ENCODE measurements at places on chromosomes 1 and 21. TPM values are rescaled to one million over a fixed set of nuclear protein-coding genes. Genes with fewer than 3 reads are reported as not detected.

DNA sequence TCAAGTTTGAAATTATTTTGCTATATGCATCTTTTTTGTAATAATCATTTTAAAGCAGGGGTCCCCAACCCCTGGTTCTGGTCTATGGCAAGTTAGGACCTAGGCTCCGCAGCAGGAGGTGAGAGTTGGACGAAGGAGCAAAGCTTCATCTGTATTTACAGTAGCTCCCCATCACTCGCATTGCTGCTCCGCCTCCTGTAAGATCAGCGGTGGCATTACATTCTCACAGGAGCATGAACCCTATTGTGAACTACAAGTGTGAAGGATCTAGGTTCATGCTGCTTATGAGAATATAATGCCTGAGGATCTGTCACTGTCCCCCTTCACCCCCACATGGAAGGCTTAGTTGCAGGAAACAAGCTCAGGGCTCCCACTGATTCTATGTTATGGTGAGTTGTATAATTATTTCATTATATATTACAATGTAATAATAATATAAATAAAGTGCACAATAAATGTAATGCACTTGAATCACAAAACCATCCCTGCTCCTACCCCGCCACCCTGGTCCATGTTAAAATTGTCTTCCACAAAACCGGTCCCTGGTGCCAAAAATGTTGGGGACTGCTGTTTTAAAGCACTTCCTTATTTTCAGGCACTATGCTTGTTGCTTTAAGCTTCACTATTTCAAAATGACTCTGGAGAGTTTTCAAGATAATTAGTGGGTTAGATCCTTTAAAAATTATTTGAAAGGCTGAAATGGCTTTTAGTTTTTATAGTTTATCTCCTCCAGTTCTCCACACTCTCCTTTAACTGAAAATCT, 74.8 kb downstream of the PLA2G4A start:
- no peak for ATAC-seq

- no peak for ATAC-seq
Measured at GRCh38 chr1:234931404-234931973, 197.1 kb downstream of the TOMM20 start.

DNA sequence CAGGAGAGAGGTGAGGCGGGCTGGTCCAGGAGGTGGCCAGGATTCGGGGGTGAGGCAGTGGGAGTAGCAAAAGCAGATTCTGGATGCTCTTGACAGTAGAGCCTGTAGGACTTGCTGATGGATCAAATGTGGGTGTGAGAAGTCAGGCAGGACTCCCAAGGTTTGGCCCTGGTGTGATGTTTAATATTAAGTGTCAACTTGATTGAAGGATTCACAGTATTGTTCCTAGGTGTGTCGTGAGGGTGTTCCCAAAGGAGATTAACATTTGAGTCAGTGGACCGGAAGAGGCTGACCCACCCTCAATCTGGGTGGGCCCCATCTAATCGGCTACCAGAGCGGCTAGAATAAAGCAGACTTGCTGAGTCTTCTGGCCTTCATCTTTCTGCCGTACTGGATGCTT, 6.8 kb upstream of the RAB4A start:
- peak; percentile 33 for ATAC-seq

DNA sequence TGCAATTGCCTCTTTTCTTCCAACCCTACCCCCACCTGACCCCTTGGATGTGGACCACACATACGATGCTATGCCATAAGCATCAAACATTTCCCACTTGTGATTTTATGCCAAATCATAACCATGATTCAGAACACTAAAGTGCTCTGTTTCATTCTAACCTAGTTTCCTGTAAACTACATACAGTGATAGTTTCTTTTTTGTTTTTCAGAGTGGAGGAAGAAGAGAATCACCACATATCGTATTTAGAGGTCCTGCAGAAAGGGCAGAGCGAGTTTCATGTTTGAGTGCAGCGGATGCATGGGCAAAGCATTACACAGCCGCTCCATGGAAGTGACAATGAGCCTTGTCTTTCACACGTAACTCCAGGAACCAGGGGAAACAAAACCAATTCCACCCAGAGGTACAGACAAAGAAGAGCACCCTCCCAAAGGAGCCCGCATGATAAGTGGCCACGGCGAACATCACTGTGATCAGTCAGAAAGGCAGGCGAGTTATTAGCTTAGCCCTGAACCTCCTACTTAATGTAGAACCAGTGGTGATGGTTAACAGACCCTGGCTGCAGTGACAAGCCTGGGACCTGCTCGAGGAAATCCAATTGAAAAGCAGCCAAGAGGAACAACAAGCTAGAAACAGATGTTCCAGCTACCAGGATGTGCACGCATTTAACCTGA, 64.0 kb upstream of the ZNF281 start:
- ATAC-seq = no peak

- no peak for ATAC-seq
Measured at GRCh38 chr1:77051425-77051824, 167.8 kb downstream of the PIGK start.

GRCh38 chr1:90925928-90926869, 95.6 kb downstream of the ZNF644 start:
- no peak for ATAC-seq

- ATAC-seq = no peak
Measured at GRCh38 chr1:206554211-206554610, 46.9 kb downstream of the RASSF5 start.

DNA sequence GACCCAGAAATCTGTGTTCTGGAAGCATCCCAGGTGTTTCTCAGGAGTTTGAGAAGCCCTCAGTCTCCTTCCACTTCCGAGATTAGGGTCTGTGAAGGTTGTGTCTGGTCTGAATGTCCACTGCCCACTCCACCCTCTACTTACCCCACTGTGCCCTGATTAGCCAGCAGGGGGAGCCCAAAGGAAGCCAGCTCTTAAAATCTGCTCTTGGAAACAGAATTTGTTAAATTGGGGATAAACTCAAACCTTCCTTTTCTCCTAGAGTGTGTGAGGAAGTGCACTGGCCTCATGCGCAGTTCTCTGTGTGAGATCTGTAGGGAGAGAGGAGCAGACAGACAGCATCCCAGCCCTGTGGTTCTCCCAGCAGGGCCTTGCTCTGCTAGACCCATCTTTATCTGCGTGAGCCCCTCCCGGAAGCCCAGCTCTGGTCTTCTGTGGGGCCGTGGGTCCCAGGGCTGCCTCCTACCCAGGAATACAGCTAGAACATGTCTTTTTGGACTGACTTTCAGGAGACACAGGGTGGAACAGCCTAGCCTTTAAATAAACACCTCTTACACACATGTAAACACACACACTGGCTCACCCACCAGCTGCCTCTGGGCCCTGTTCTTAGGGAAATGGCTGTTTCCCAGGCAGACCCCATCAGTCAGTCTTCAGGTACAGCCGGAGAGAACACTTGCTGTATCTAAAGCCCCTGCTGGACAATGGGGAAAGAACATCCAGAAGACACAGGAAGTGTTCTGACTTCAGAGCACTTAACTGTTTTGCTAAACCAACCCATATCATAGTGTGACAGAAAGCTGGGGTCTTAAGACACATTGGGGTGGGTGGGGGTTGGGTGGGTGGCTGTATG, 52.2 kb downstream of the SMYD2 start:
- no peak for ATAC-seq

DNA sequence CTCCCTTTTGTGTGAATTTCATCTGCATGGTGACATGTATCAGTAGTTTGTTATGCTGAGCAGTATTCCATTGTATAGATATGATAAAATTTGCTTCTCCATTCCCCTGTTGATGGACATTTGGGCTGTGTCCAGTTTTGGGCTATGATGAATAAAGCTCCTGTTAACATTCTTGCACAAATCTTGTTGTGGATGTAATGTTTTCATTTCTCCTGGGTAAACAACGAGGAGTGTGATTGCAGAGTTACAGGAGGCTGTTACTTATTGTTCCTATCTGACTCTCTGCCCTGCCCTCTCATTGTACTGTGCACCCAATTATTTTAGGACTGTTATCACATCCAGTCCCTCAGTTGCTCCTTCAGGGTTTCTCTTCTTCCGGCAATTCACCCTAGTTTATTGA, 24.2 kb downstream of the MAPKAPK2 start:
- ATAC-seq = no peak

DNA sequence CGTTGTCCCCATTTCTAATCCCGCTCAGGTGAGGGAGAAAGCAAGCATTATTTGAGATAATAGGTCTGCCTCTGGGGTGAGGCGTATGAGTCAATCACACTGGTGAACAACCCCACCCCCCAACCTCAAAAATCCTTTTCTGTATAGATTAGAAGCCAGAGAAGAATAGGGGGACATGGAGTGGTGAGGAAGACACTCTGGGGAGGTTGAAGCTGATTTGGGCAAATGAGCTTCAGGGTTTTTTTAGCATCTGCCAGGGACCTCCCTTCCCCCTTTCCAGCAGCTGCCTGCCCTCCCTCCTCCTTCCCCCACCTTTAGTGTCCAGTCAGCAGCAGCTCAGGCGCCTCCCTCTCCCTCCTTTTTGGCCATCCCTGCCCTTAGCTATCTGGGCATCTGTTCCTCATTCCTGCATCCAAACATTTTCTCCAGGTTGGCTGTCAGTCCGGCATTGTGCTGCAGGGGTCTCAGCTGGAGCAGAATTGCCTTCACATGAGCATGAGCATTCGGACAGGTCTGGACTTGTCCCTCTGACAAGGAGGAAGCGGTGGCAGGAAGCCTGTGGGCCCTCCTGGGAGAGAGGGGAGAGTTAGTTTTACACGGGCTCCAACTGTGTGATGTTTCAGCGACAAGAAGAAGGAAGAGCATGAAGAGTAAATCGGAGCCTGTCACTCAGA, 30.8 kb upstream of the PTGFRN start:
- peak; percentile 50 for ATAC-seq

DNA sequence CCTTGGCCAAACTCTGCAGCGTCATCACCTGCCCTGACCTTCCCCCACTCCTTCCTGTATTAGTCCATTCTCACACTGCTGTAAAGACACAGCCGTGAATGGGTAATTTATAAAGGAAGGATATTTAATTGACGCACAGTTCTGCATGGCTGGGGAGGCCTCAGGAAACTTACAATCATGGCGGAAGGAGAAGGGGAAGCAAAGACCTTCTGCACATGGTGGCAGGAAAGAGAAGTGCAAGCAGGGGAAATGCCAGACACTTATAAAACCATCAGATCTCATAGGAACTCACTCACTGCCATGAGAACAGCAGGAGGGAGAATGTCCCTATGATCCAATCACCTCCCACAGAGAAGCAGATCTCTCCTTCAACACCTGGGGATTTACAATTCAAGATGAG, 408.5 kb downstream of the PTPRU start:
- no peak for ATAC-seq

DNA sequence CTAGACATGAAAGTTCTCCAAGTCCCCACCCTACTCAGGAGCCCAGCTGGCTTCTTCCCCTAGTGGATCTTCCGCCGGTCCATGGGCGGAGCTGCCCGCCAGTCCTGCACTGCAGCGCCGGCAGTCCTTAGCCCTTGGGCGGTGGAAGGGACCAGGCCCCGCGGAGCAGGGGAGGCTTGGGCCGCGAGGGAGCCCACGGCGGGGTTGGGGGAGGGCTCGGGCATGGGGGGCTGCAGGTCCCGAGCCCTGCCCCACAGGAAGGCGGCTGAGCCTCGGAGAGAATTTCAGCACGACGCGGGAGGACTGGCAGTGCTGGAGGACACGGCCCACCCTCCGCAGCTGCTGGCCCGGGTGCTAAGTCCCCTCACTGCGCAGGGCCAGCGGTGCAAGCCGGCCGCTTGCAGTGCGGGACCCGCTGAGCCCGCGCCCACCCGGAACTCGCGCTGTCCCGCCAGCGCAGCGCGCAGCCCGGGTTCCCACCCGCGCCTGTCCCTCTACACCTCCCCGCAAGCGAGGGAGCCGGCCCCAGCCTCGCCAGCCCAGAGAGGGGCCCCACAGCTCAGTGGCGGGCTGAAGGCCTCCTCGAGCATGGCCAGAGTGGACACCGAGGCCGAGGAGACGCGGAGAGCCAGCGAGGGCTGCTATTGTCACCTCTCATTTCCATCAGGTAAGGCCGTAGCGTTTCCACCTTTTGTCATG, 1398.6 kb downstream of the MRPL39 start:
- peak; percentile 28 for ATAC-seq

DNA sequence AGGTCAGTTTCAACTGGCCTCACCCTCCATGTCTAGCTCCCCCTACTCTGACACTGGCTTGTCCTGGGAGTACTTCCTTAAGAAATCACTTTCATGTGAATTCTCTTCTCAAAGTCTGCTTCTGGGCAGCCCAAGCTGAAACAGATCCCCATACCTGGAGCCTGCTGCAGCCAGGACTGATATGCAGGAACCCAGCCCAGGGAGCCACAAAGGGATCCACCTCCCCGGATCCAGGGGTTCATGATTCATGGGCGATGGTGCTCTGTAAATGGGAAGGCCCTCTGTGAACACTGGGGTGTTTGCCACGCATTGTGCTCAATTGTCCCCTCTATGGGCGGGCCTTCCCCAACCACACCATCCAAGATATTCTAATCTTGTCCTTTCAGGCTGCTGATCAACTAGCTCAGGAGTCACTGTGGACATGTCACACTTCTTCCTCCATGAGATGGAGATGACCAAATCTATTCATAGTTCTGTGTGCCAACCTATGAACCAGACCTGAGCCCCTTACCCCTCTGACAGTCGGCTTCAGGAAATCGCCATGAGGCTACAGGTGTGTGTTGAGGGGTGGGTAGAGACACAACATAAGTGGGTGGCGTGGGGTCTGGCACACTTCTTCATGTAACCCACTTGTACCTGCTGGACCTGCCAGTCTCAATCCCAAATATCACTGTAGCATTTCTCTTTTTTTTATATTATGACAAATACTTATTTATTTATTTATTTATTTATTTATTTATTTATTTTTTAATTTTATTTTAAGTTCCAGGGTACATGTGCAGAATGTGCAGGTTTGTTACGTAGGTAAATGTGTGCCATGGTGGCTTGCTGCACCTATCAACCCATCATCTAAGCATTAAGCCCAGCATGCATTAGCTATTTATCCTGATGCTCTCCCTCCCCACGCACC, 41.8 kb downstream of the RUNX3 start:
- no peak for ATAC-seq

DNA sequence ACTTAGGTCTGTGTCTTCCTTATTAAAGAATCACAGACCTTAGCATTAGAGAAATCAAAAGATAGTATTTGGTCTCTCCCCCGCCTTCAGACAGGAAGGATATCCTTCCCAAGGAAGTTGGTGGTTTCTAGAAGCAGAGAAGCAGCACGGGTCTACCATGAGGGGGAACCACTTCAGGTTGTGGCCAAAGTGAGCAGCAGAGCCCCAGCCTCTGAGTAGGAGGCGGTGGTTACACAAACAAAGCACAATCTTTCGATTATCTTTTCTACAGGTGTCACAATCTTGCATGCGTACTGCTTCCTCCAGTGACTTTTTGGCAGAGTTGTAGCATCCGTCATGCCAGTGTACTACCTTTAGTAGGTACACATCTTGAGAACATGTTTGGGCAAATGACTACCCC, 8.8 kb downstream of the PGLYRP4 start:
- ATAC-seq = no peak

The HMCN1 gene
- 1.9 TPM for total RNA-seq

The RGL1 gene
- 3.0 TPM for total RNA-seq

The OR14A2 gene
- total RNA-seq = not detected

The EPS8L3 gene
- total RNA-seq = not detected

The TMEM200B gene
- total RNA-seq = 1.4 TPM

The FBLIM1 gene
- 56.5 TPM for total RNA-seq

The CENPL gene
- total RNA-seq = 7.2 TPM

The KIF26B gene
- total RNA-seq = 0.56 TPM

The KRTAP10-8 gene
- total RNA-seq = not detected

The BATF3 gene
- 0.68 TPM for total RNA-seq

The HIVEP3 gene
- total RNA-seq = 7.0 TPM

The SDF4 gene
- total RNA-seq = 69.9 TPM

Measured in esophagus mucosa (tissue), 1 donor.